ENCODE measurements at places on chromosomes 3 and 15. TPM values are rescaled to one million over a fixed set of nuclear protein-coding genes. Genes with fewer than 3 reads are reported as not detected.

GRCh38 chr3:183350164-183350563, 78.3 kb downstream of the MCF2L2 start:
- peaks cover 3% of the 10 kb centered on the region for H3K27me3 ChIP-seq
- H3K4me1 ChIP-seq: peaks cover 16% of the 10 kb centered on the region
- H3K36me3 ChIP-seq: peaks cover 19% of the 10 kb centered on the region
- H3K4me3 ChIP-seq: no peak overlapping the region
- no peak for DNase-seq

- peaks cover 8% of the 10 kb centered on the region for H3K27me3 ChIP-seq
- no peak overlapping the region for H3K27ac ChIP-seq
- no peak overlapping the region for H3K4me3 ChIP-seq
- no peaks in the 10 kb centered on the region for H3K4me1 ChIP-seq
- no peaks in the 10 kb centered on the region for H3K36me3 ChIP-seq
Measured at GRCh38 chr3:194840661-194841514, 155.2 kb downstream of the FAM43A start.

DNA sequence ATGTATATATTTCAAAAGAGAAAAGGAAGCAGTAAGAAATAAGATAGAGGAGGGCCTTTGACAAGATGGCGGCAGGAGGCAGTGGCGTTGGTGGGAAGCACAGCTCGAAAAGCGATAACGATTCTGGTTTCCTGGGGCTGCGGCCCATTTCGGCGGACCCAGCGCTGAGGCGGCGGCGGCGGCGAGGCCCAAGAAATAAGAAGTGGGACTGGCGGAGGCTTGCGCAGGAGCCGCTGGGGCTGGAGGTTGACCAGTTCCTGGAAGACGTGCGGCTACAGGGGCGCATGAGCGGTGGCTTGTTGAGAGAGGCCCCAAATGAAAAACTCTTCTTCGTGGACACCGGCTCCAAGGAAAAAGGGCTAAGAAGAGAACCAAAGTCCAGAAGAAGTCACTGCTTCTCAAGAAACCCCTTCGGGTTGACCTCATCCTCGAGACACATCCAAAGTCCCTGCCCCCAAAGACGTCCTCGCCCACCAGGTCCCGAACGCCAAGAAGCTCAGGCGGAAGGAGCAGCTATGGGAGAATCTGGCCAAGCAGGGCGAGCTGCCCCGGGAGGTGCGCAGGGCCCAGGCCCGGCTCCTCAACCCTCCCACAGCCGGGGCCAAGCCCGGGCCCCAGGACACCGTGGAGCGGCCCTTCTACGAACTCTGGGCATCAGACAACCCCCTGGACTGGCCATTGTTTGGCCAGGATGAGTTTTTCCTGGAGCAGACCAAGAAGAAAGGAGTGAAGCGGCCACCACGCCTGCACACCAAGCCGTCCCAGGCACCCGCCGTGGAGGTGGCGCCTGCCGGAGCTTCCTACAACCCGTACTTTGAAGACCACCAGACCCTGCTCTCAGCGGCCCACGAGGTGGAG, 624.3 kb downstream of the MCTP2 start:
- no peak overlapping the region for H3K27ac ChIP-seq
- no peaks in the 10 kb centered on the region for H3K36me3 ChIP-seq
- H3K4me3 ChIP-seq: no peak overlapping the region
- no peaks in the 10 kb centered on the region for H3K4me1 ChIP-seq

DNA sequence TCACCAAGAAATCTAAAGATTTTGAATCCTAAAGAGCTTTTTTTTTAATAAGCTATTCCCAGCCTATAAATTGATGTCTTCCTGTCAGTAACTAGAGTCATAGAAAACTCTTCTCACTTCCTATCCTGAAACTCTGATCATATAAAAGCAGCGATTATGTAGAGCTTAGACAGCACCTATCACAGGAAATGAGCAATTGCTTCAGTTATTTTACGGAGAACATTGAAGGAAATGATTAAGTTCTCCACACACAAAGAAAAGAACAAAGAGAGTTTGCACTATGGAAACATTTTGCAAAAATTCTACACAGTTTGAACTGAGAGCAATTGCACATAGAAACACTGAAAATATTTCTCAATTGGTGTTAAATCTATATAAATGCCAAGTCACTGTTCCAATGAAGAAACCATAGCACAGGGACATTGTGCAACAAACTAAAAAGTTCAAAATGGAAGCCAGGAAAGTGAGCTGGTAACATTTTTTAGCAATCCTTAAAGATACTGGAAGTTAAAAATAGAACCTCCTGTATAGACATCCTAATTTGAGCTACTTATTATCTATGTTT, 291.5 kb upstream of the ARHGEF26 start:
- DNase-seq: no peak
- H3K27me3 ChIP-seq: no peaks in the 10 kb centered on the region
- no peak overlapping the region for H3K4me3 ChIP-seq
- H3K27ac ChIP-seq: no peak overlapping the region
- H3K4me1 ChIP-seq: no peaks in the 10 kb centered on the region

DNA sequence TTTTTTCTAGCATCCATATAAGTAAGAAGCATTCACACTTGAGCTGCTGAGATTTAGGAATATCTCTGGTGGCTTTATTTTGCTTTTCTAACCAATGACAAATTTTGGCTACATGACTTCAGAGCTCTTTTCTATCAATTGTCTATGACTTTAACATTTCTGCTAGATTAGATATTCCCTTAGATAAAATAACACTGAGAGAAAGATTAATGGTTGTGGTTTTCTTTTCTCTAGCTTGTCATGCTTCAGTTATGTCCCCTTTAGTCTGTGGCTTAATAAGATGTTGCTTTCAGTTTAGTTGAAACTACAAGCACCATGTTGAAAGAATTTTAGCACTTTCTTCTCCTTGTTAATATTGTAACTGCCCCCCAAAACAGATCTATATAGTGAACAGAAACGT, 665.6 kb upstream of the CCDC54 start:
- H3K27ac ChIP-seq: no peak overlapping the region
- H3K4me1 ChIP-seq: no peaks in the 10 kb centered on the region
- H3K27me3 ChIP-seq: peaks cover 5% of the 10 kb centered on the region

GRCh38 chr3:14879211-14879874, 60.6 kb downstream of the FGD5 start:
- no peak overlapping the region for H3K4me3 ChIP-seq
- H3K4me1 ChIP-seq: peaks cover 39% of the 10 kb centered on the region
- no peaks in the 10 kb centered on the region for H3K36me3 ChIP-seq

GRCh38 chr15:29681166-29681845, 141.0 kb downstream of the TJP1 start:
- no peak overlapping the region for H3K4me3 ChIP-seq
- DNase-seq: no peak
- no peak overlapping the region for H3K27ac ChIP-seq

GRCh38 chr3:168248383-168249204, 152.9 kb upstream of the GOLIM4 start:
- peaks cover 16% of the 10 kb centered on the region for H3K4me1 ChIP-seq
- peaks cover 50% of the 10 kb centered on the region for H3K27me3 ChIP-seq
- no peak for DNase-seq
- H3K27ac ChIP-seq: no peak overlapping the region
- H3K36me3 ChIP-seq: no peaks in the 10 kb centered on the region

- H3K27me3 ChIP-seq: peaks cover 9% of the 10 kb centered on the region
- no peak overlapping the region for H3K27ac ChIP-seq
- no peaks in the 10 kb centered on the region for H3K36me3 ChIP-seq
Measured at GRCh38 chr3:170766253-170766652, 103.7 kb downstream of the RPL22L1 start.

GRCh38 chr15:67216859-67217258, 37.6 kb downstream of the AAGAB start:
- H3K27me3 ChIP-seq: no peaks in the 10 kb centered on the region

DNA sequence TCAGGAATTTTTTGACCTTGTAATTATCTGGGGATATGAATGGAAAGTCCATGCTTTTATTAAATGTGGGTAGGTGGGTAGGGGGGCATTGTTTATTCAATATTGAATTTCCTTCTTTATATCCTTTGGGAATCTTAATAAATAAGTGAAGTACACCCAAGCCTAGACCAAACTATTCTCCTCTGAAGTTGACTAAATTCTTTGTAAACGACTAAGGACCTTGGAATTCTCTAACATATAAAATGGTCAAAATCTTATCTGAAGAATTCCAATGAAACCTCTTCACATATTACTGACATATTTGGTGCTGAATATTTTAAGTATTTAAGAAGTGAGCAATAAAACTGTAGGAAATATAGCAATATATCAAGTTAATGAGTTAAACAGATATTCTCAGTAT, 1432.1 kb upstream of the GBE1 start:
- H3K36me3 ChIP-seq: no peaks in the 10 kb centered on the region
- H3K4me3 ChIP-seq: no peak overlapping the region
- no peaks in the 10 kb centered on the region for H3K4me1 ChIP-seq
- H3K27ac ChIP-seq: no peak overlapping the region

GRCh38 chr15:80587816-80588456, 107.2 kb upstream of the ABHD17C start:
- peaks cover 2% of the 10 kb centered on the region for H3K27me3 ChIP-seq
- H3K36me3 ChIP-seq: no peaks in the 10 kb centered on the region
- H3K4me1 ChIP-seq: no peaks in the 10 kb centered on the region

DNA sequence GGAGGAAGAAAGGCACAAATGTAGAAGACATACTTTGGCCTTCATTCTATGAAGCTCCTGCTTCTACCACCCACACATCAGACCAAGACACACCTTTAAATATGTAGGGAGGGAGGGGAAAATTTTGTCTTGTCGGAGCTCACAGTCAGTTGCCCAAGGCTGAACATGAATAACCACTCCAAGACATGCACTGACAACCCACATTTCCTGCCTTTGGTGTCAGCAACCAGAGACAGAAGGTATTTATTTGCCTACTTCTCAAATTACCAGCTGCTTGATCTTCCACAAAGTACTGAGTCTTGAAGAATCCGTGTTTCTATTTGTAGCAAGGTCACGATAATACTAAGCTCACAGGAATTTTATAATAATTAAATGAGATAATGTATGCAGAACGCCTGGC, 169.7 kb downstream of the KCNMB2 start:
- no peaks in the 10 kb centered on the region for H3K4me1 ChIP-seq
- H3K27me3 ChIP-seq: no peaks in the 10 kb centered on the region
- no peak overlapping the region for H3K27ac ChIP-seq
- no peaks in the 10 kb centered on the region for H3K36me3 ChIP-seq

GRCh38 chr3:136332776-136333175, 82.6 kb downstream of the PCCB start:
- no peaks in the 10 kb centered on the region for H3K4me1 ChIP-seq
- peaks cover 54% of the 10 kb centered on the region for H3K36me3 ChIP-seq
- H3K27me3 ChIP-seq: no peaks in the 10 kb centered on the region
- no peak for DNase-seq
- H3K27ac ChIP-seq: no peak overlapping the region

- H3K27me3 ChIP-seq: peaks cover 29% of the 10 kb centered on the region
- no peak overlapping the region for H3K27ac ChIP-seq
- no peak for DNase-seq
- no peaks in the 10 kb centered on the region for H3K4me1 ChIP-seq
Measured at GRCh38 chr3:70531063-70531657, 218.7 kb upstream of the MDFIC2 start.

DNA sequence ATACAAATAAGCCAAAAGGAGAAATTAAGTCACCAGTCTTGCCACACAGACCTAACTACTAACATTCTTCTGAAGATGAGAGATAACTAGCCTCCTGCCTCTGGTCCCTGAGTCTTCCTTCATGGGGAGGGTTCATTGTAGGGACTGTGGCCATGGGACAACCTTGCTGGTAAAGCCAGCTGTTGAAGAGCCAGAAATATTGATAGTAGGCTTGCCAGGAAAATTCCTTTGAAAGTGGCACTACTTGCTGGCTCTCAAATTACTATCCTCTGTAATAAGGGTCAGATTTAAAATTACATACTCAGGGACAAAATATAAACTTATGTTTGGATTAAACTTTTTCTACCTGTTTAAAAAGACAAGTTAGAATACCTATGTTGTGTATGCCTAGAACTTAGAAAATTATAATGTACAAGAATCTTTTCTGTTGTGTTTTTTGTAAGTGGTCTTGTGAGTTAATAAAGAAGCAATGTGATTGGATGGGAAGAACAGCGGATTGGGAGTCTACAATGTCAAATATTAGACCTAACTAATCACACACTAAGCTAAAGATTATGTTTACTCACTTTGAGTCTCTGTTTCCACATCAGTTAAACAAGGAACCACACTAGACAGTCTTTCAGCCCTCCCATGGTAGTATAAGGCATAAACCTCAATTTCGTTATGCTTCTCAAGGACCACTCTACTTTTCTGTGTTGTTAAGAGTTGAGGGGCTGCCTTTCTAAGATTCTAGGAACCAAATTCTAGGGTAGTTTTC, 60.0 kb upstream of the TRIM71 start:
- no peak overlapping the region for H3K4me3 ChIP-seq
- peaks cover 11% of the 10 kb centered on the region for H3K36me3 ChIP-seq
- H3K27me3 ChIP-seq: no peaks in the 10 kb centered on the region
- peak overlapping the region; percentile 55 for H3K27ac ChIP-seq

DNA sequence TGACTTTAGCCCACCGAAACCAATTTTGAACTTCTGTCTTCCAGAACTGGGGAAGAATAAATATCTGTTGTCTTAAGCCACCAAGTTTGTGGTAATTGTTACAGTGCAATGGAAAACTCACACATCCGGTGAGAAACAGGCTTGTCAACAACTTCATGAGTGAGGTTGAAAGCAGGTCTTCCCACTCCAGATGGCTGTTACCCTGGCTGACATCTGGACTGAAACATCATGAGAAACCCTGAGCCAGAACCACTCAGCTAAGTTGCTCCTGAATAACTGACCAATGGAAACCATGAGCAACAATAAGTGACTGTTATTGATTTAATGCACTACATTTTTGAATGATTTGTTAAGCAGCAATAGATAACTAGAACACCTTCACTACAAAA, 10.3 kb downstream of the ACSBG1 start:
- no peak for DNase-seq
- H3K36me3 ChIP-seq: peaks cover 4% of the 10 kb centered on the region
- H3K27me3 ChIP-seq: no peaks in the 10 kb centered on the region
- no peak overlapping the region for H3K4me3 ChIP-seq

DNA sequence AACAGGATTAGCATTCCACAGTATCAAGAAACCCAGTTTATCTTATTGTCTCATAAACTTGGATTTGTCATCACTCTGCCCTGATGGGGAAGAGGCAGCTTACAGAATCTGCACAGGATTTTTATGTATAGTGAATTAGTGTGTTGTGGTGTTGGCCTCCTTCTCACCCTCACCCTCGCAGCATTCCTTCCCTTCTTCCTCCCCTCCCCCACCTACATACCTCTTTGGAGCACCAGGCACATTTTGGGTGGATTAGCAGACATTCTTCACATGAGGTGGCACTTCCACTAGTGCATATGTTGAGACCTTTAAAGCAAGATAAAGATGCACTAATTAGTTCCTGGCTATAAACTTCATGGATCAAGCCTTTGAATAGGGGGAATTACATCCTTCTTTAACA, 13.9 kb downstream of the ITGB5 start:
- no peak overlapping the region for H3K27ac ChIP-seq
- DNase-seq: no peak
- no peaks in the 10 kb centered on the region for H3K4me1 ChIP-seq
- no peaks in the 10 kb centered on the region for H3K36me3 ChIP-seq
- no peak overlapping the region for H3K4me3 ChIP-seq

GRCh38 chr15:58058073-58058472, 7.4 kb downstream of the ALDH1A2 start:
- DNase-seq: no peak
- H3K27ac ChIP-seq: no peak overlapping the region
- no peaks in the 10 kb centered on the region for H3K36me3 ChIP-seq
- H3K4me1 ChIP-seq: no peaks in the 10 kb centered on the region
- peaks cover 61% of the 10 kb centered on the region for H3K27me3 ChIP-seq
- no peak overlapping the region for H3K4me3 ChIP-seq

Gene WNT5A
- total RNA-seq: 0.16 TPM

Gene MESP1
- total RNA-seq: 5.1 TPM

All from activated CD8-positive, alpha-beta memory T cell treated with anti-CD3 and anti-CD28 coated beads, Interleukin-2, amount 10 ng/mL, durations not matched to agents 7 days and 5 days (primary cell).